ENCODE measurements at places on chromosomes 13 and 19. TPM values are rescaled to one million over a fixed set of nuclear protein-coding genes. Genes with fewer than 3 reads are reported as not detected.

The TMEM221 gene
- not detected for polyA plus RNA-seq

The KLF5 gene
- polyA plus RNA-seq, result 4.4 TPM

The ACP7 gene
- 0.13 TPM for polyA plus RNA-seq

The PSG6 gene
- not detected for polyA plus RNA-seq

The TRPC4 gene
- polyA plus RNA-seq, result 0.62 TPM

The DAPK3 gene
- polyA plus RNA-seq, result 30.6 TPM

The FFAR3 gene
- polyA plus RNA-seq, result not detected

GRCh38 chr13:106796280-106797047 is 228.5 kb upstream of the ARGLU1 start:
- no peak for DNase-seq

DNA sequence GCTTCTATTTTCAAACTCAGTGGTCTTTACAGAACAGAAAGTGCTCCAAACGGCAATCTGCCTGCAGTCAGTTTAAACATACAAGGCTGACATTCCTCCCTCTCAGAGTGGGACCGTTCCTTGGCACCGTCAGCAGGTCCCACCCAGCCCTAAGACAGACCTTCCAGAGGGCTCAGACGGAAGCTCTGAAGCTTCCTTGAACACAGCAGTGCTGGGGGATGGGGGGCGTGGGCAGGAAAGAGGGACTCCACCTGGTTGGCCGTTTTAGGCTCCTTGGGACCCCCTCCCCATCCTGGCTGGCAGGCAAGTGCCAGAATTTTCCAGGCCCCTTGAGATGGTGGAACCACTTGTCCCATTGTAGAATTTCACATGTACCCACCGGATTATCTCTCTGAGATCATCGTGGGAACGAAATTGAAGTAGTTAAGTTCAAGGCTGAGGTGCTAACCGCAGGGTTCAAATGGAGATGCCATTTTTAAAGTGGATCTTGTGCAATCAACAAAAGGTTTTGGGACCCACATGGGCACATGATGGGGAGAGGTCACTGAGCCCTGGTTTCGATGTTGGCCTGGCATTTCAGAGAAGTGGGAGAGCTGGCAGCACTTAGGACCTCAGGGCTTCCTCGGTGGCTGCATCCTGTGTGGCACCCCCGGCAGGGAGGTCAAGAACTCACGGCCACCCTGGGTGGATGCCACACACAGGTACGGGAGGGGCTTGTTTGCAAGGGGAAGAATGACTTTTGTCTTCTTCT is 46.2 kb downstream of the KLF2 start:
- DNase-seq, result no peak

DNA sequence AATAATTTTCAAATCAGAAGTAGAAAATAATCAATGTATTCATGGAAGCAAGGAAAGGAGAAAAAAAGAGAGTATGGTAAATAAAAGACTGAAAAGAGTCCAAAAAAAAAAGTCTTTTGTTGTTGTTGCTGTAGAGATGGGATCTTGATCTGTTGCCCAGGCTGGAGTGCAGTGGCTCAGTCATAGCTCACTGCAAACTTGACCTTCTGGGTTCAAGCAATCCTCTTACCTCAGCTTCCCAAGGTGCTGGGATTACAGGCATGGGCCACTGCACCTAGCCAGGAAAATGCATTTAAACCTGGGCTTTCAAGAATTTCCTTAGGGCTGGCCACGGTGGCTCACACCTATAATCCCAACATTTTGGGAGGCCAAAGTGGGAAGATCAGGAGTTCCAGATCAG is 7.0 kb upstream of the MAP3K10 start:
- DNase-seq, result no peak

- DNase-seq, result no peak
Measured at GRCh38 chr13:113969311-113969972, 4.4 kb downstream of the C13orf46 start.

- no peak for DNase-seq
Measured at GRCh38 chr13:62360609-62361008, 945.0 kb upstream of the PCDH20 start.

- no peak for DNase-seq
Measured at GRCh38 chr13:85666356-85666755, 132.9 kb downstream of the SLITRK6 start.

- no peak for DNase-seq
Measured at GRCh38 chr13:80086304-80086721, 254.6 kb downstream of the SPRY2 start.

DNA sequence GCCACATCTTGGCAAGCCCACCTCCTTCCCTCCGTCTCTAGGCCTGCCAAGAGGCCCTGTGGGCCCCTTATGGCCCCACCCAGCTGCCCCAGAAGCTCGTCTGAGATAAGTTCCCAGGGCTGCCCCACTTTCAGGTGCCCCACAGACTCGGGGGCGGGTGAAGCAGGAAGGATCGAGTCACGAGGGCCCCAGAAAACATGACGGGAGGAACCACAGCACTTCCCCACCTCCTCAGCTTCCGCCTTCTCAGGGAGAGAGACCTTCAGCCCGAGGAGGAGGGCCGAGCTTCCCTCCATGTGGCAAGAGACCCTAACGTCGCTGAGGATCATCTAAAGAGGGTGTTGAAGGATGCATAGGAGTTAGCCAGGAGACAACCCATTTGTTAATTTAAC is 4.5 kb upstream of the IL12RB1 start:
- no peak for DNase-seq

DNA sequence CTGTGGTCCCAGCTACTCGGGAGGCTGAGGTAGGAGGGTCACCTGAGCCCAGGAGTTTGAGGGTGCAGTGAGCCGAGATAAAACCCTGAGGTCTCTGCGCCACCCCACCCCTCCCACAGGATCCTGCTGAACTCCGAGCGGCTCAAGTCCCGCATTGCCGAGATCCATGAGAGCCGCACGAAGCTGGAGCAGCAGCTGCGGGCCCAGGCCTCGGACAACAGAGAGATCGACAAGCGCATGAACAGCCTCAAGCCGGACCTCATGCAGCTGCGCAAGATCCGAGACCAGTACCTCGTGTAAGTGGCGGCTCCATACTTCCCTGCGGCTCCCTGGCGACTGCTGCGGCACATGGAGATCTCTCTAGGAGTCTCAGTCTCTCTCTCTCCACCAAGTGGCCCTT is 6.6 kb upstream of the IFI30 start:
- no peak for DNase-seq

- no peak for DNase-seq
Measured at GRCh38 chr13:99813336-99814095, 158.1 kb downstream of the ZIC5 start.

- no peak for DNase-seq
Measured at GRCh38 chr19:53958168-53958571, 4.6 kb upstream of the CACNG8 start.

DNA sequence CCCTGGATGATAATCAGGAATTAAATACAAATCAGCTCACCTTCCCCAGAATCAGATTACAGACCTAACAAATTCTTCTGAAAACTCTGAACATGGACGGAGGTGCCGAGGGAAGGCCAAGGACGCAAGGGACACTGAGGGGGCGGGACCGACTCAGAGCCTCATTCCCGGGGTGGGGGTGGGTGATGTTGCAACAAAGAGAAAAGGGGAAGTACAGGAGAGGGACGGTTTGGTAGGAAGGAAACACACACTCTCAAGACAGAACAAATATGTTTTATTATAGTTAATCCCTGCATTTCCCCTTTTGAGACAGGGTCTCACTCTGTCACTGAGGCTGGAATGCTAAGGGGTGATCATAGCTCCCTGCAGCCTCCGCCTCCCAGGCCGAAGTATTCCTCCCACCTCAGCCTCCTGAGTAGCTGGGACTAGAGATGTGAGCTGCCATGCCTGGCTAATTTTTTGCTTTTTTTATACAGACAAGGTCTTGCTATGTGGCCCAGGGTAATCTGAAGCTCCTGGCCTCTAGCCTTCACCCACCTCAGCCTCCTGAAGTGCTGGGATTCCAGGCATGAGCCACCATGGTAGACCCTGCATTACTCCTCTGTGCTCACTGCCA is 786 bp upstream of the LILRA2 start:
- DNase-seq, result no peak

DNA sequence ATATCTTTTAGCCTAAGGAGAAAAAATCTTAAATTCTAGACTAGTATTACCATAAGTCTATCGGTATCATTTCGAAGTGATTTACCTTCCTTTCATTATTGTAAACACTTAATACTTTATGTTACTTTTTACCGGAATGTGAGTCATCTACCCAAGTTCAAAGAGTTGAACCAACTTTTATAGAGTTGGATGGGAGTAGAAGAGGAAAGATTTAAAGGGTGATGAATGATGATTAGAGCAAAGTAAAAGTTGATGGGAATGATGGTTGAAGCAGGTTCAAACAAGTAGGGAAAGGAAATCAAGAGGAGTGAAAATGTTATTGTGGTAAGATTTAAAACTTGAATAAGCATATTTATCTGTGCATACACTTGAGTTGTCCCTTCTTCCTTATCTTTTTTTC is 11.3 kb upstream of the LPAR6 start:
- no peak for DNase-seq
